Non-pigmented ciliary epithelial cell (primary cell): ENCODE measurements at places on chromosomes 7 and 10.

DNA sequence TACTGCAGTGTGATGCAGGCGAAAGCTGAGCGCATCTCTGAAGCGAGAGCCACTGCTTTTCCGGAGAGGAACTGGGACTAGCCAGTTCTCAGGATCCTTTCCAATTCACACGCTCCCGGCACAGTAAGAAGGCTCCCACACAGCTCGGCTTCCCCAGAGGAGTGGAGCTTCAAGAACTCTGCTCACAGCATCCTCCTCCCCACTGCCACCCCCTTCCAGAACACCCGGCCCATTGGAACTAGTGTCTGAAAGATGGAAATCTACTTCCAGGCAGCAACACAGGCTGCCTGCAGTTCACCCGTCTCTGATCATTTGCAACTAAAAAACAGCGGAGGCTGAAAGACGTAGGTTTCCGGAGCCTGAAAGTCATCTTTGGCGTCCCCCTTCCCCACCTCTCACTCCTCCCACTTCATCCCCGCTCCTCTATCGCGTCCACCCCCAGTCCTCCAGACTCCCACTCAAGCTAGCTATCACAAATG, at the start of gene DGKB:
DGKB (minus strand) TSS at position 163 of the 479 bp plus-strand sequence.
- no peak for DNase-seq

DNA sequence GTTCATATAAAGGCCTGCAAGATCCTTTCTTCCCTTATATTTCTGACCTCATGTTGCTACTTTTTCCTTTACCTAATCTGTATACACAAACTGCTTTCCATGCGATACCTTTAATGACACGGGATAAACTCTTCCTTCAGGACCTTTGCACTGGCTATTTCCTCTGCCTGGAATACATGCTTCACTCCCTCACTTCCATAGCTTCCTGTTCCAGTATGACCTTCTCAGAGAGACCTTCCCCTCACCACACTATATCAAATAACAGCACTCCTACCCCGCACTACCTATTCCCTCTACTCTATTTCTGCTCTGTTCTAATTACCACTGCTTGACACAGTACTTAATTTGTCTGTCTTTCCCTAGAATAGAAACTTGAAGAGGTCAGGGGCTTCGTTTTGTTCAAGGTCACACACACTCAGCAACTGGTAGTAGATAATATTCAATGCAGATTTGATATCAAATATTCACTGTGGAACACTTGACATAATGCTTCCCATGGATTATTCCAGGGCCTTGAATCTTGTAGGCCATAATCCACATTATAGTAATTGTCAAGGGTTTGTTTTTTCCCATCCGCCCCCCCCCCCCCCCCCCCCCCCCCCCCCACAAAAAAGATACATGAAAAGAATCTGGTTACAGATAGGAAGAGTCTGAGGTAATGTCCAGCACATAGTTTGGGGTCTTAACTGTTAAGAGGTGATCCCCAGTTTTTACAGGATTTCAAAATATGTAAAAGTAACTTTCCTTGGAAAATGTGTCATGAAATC, 11.1 kb downstream of the SYPL1 start:
- no peak for DNase-seq

GRCh38 chr7:36887233-36887632, 162.9 kb upstream of the AOAH start:
- no peak for DNase-seq

DNA sequence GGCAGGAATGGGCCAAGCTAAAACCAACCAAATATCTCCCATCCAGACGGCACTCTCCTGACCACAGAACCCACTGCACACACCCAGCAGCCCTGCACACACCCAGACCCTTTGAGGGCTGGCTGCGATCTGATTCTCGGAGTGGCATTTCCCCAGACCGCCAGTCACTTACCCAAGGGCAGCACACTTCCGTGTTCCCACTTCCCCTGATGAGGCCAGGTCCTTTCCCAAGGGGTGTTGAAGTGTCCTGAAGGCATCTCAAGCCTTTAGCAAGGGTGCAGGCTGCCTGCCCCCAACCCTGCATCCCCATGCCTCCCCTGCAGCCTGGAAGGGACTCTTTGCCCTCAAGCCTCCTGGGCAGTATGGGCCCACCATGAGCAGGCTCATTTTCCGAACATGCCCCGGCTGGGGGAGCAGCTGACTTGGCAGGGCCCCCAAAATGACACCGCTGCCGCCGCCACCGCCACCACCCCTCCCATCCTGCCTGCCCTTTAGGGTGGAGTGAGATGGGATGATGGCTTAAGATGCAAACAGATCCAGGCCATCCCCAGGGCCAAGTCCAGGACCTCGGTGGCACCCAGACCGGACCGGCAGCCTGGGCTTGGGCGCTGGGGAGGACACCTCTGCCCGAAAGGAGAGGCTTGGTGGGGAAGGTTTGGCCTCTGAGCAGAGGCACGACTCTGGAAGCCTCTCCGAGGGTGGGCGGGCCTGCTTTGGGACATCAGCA, 159.8 kb downstream of the NRF1 start:
- DNase-seq, result no peak

DNA sequence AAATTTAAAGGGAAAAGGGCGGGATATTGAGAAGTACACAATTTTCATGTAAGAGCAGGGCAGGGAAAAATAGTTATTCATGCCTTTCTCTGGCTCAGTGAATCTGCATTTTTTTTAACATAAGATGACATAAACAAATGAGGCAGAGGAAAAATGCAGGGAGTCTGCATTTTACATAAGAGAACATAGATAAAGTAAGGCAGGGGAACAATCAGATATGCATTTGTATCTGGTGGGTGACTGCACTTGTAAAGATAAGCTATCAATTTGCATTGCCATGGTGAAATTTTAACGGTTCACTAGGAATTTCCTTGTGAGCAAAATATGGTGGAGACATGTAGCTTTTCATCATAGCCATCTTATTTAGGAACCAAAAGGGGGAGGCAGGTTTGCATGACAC, 33.5 kb downstream of the ALOX5 start:
- DNase-seq, result no peak

GRCh38 chr7:158124671-158125079, 462.9 kb downstream of the PTPRN2 start:
- DNase-seq, result no peak

- DNase-seq, result no peak
Measured at GRCh38 chr7:106590209-106590816, 70.6 kb downstream of the CCDC71L start.

DNA sequence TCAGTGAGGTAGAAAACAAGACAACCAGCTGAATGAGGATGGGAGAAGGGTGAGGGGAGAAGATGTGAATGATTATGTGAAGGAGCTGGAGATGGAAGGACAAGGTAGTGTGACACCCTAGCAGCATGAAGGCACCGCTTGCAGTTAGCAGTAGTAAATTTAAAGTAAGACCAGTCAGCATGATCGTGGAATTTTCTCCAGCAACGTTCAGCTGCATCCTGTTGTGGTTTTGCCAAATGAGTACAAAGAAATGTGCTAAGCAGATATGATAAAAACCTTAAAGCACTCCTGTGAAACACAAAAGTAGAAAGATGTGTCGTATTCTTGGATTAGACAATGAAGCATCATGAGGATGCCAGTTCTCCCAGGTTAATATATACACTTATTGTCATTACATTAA, 34.1 kb upstream of the IFRD1 start:
- DNase-seq, result peak; percentile 24

DNA sequence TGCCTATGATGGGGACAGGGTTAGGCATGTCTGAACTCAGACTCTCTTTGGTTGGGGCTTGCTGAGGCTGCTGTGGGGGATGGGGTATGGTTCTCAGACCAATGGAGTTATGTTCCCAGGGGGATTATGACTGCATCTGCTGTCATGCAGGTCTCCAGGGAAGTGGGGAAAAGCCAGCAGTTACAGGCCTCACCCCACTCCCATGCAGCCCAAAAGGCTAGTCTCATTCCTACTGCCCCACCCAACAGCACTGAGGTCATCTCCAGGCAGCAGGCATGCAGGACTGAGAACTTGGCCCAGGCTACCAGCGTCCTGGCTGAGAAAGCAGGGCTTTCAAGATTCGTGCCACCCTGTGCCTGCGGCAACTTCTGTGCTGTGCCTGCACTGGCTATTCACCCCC, 373.3 kb downstream of the HTR7 start:
- DNase-seq, result no peak

DNA sequence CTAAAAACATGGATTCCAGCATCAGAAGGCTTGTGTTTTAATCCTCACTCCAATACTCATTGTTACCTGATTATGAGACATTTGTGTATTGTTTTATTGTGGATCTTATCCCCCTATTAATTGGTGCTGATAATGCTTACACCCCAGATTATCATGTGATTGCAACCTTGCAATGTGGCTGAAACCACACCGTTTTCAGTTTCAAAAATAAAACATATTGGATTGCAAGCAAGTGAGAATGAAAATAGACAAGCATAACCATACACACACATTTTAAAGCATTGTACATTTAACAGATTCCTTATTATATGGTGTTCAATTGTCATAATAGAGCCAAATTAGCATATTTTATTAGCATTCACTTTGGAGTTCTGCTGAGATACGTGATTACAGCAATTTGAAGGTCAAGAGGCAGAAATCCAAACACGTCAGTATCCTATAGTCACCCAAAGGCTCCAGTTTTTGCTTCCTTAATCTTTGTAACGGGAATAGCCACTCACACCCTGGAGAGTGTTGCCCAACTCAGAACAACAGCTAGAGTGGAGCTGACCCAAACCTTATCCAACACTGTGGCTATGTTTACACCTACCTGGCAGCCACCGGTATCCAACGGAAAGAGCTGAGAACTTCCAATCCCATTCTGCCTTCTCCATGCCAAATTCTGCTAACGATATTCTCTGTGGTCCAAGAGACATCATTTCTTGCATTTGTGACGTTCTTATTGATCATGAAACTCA, 317.1 kb upstream of the KLF6 start:
- DNase-seq, result no peak

GRCh38 chr7:137846827-137847567, at the start of gene DGKI:
TSS of gene DGKI (minus strand) at chr7:137846974.
- DNase-seq, result no peak

- no peak for DNase-seq
Measured at GRCh38 chr7:18834577-18834976, 282.9 kb downstream of the TWIST1 start.

GRCh38 chr10:116686632-116687031, 55.7 kb downstream of the HSPA12A start:
- DNase-seq, result no peak

GRCh38 chr7:94655848-94656657, at the start of gene SGCE:
TSS of gene SGCE (minus strand) at chr7:94656133. CDS start at chr7:94656098, 35 bp downstream.
- no peak for DNase-seq

- DNase-seq, result no peak
Measured at GRCh38 chr10:26840938-26841732, 19.6 kb downstream of the ABI1 start.

- no peak for DNase-seq
Measured at GRCh38 chr10:75103881-75104686, 7.4 kb upstream of the SAMD8 start.

DNA sequence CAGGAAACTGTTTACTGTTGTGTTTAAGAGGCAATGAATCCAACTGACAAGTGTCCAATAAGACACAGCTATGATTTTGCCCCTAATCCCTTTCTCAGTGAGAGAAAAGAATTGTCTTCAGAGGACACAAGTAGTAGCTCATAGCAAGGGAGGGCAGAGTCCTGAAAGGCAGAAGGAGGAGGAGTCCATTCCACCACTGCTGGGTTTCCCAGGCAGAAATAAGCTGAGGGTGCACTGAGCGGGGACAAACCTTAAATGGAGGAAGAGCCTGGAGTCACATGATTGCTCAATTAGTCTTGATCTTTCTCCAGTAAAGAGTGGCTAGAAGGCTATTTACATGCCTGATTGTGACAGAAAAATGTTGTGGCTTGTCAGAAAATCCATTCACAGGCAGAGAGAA, 573.8 kb downstream of the POM121L12 start:
- DNase-seq, result no peak

- DNase-seq, result no peak
Measured at GRCh38 chr7:69426705-69427104, 171.6 kb upstream of the AUTS2 start.

DNA sequence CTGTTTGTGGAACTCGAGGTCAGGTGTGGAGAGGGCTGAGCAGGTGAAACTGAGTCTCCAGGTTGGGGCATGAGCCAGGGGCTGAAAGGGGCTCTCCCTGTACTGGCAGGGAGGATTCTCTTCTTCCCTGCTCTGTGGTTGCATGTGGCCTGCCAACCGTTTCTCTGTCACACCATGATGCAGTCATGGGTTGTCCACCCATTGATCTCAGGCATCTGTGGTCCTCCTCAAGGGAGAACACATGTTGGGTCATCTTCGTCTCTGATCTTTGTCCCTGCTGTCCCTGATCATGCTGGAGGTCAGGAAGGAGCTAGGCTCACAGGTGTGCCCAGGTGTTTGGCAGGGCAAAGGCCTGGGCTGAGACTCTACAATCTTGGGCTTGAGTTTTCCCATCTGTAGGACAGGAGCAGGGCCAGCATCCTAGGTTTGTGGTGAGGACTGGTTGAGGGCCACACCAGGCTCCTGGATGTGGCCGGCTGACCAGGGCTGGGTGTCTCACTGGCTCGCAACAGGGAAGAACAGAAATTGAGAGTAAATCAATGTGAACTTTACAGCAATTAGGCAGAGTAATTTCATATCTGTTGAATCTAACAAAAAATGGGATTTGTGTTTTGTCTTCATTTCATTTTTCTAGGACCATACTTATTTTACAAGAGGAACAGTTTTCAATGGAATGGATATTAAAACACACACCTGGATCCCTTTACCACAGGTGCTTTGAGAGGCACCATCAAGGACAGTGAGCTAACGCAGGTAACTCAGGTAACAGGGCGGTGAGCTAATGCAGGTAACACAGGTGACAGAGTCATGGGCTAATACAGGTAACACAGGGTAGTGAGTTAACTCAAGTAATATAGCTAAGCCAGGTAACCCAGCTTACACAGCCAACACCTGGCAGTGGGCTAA, 58.5 kb upstream of the IGFBP3 start:
- no peak for DNase-seq

- no peak for DNase-seq
Measured at GRCh38 chr10:62742536-62743061, 61.9 kb upstream of the ADO start.

GRCh38 chr10:62769574-62770242, 34.8 kb upstream of the ADO start:
- DNase-seq, result no peak

- no peak for DNase-seq
Measured at GRCh38 chr10:87598700-87599099, 61.0 kb upstream of the PAPSS2 start.

DNA sequence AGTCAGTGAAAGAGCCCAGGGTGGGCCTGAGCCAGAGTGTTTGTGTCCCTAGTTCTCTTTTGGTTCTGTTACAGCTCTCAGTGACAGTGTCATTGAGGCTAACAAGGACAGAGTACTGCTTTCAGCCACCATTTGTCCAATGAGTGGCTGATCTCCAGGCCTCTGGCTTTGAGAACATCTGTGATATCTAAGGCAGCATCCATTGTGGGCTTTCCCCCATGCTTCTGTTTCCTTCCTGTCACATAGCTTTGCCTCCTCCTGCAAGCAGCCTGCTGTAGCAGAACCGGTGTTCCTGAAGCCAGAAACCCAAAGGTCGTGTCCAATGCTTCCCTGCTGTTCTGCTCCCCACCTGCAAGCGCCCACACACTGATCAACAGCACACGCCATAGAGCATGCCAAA, 68.4 kb downstream of the IKZF1 start:
- no peak for DNase-seq

DNA sequence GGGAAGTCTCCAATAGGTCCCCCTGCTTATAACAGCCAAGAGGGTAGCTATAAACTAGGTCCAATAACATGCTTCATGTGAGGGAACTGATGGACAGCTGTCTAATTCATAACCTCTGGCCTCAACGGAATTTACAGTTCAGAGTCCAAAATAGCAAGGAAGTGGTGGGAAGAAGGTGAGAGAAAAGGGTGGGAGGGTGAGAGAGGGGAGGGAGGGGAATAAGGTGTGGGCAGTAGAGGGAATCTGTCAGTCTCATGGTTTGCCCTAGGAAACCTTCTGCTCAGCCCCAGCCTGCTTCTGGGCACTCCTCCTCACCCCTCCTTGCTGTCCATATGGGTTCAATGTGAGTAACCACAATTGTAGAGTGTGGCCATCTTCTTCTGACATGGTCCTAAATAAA, 133.4 kb upstream of the ADO start:
- DNase-seq, result no peak
